ENCODE measurements at places on chromosomes 5 and 9.

DNA sequence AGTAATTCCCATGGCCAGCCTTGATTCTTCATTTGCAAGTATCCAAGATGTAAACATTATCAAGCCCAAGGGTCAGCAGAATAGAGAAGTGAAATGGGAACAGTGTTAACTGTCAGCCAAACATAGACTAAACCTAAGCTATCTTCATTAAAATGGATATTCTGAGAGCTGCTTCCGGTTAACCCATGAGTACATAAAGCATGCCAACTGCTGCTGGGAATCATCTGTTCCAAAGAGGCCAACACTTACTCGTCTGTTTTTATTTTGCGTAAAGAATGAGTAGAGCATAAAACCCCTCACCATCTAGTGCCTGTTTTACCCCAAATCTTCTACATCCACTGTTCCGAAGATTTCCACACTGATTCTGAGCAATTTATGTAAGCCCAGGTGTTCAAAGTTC, 257.6 kb downstream of the GLIS3 start:
- no peak for DNase-seq

DNA sequence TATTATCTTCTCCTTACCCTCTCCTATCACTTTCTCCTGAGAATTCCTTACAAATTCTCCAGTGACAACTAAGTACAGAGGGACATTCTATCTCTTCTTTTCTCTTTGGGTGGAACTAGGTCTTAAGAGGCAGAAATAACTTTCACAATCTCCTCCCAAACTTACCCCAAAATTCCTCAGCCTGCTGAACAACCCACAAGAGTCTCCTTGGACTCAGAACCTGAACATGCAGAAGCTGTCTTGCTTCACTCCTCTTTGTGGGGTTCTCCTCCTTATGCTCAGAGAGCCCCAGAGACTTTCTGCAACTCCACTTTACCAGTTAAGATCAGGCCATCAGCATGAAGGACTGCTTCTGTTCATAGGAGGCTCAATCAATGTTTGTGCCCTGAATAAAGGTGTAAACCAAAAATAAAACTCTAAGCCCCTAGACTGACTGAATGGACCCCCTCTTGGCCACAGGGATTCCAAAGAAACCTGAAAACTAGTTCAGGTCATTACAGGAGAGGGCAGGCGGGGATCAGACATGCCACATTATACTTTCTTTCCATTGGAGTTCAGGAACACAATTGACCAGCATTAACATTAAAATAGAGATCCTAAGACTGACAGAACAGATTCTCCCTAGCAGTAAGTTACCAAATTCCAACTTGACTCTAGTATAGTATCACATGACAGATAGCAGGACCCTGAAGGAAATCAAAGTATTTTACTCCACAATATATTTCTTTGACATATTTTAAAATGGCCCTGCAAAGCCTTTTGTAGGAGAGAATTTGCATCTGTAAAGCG, 179.7 kb upstream of the FBXL17 start:
- DNase-seq: no peak

DNA sequence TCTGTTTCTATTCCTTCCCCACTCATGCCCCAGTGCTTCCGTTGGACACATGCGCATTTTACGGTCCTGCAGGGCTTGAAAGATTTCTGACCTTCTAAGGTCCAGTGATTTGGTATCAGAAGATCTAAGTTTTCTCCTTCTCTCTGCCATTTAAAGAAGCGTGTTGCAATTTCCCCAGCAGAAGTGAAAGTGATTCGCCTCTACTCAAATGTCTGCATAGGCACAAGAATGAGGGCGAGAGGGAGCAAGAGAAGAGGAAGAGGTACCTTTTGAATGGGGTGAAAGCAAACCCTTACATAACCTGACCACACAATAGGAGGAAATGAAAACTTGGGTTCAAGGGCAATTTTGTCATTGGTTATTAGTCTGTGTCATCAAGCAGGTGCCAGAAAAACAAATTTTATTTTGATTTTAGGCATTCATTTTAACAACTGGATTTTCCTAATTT, 31.7 kb upstream of the NR3C1 start:
- DNase-seq: no peak

DNA sequence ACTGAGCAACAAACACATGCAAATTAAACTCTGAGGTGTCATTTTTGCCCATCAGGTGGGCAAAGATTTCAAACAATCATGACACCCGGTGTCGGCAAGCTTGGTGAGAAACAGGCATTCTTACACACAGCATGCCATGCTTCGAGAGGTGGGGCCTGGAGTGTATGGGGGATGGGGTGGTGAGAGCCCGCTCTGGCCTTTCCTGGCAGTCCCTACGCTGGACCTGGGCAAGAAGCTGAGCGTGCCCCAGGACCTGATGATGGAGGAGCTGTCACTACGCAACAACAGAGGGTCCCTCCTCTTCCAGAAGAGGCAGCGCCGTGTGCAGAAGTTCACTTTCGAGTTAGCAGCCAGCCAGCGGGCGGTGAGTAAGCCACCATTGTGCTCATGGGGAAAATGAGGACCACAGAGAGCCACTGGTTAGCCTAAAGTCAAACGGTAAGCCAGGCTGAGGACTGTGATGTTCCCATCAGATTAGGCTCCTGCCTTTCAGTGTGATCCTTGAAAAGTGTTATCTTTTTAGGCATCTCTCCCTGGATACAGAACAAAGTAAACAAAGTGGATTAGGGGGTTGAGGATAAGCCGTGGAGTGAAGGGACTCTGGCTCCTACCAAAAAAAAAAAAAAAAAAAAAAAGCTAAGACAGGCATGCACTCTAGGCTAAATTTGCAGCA, 9.4 kb downstream of the MYOZ3 start:
- no peak for DNase-seq

DNA sequence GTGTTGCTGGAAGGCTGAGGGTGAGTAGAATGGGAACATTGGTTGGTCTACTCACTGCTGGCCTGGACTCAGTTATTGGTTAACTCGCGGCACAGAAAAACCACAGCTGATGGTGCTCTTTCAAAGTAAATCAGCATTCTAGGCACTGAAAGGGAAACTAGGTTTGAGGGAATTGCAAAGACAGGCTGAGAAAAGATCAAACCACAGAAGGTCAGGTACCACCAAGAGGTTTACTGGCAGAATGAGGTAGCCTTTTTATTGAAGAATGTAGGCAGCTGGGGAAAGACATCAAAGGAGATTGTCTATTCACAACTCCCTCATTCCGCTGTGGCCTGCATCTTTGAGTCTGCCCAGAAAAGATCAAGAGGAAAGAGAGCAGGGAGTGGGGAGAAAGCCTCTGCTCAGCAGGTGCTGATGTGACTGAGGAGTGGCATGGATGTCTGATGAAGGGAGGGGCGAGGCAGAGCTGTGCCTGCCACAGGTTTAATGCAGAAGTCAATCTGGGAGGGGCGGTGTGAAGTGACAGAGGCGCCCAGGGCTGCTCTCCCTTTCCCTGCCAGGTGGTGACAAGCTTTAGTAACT, 255.5 kb downstream of the MAN2A1 start:
- no peak for DNase-seq

DNA sequence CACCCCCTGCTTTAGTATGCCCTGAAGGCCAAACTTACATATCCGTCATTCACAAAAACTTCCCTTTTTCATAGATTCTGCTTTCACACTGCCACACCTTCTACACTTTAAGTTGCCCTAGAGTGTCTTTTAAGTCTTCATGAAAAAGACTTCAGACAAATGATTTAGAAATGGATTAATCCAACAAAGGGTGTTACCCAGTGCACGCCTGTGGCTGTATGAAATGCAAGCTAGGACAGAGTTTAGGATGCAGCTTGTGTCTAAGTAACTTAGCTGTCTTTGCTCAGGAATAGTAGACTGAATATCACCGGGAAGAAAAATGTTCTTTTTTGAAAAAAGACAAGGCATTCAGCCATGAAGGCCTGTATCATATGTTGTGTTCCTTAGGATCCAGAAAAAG, 210.0 kb downstream of the MPDZ start:
- no peak for DNase-seq

GRCh38 chr9:21075484-21075883, 2.3 kb downstream of the IFNB1 start:
- no peak for DNase-seq

- DNase-seq: no peak
Measured at GRCh38 chr5:108650997-108651396, 96.7 kb upstream of the FER start.

DNA sequence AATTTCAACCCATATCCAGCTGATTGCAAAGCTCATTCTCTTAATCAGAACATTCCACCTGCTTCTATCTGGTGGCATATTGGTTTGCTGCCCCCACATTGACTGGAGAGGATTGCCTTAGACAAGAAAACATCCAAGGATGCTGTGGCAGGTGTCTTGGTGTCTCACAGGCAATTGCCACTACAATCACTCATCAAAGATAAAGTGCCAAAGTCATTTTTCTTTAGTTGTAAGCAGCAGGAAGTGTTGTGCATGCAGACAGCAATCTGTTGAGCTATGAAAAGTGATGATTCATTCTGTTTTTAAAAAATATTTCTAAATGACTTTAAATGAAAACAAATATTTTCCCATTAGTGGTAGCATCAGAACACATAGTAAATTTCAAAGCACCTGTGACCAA, 53.9 kb downstream of the CDH6 start:
- DNase-seq: no peak

All from NCI-H2081 treated with DMSO at 0.1 percent for 48 hours (cell line).